ENCODE measurements at places on chromosomes 3 and 15. TPM values are rescaled to one million over a fixed set of nuclear protein-coding genes. Genes with fewer than 3 reads are reported as not detected.

Gene IMPG2
- total RNA-seq: 0.33 TPM

Gene ARPP19
- total RNA-seq: 151 TPM

Gene CRABP1
- not detected for total RNA-seq

Gene KNG1
- not detected for total RNA-seq

GRCh38 chr3:52289747-52290595, 2.3 kb downstream of the GLYCTK start:
- DNase-seq: no peak

- DNase-seq: no peak
Observed at GRCh38 chr15:101566748-101567488, 77.4 kb upstream of the PCSK6 start.

DNA sequence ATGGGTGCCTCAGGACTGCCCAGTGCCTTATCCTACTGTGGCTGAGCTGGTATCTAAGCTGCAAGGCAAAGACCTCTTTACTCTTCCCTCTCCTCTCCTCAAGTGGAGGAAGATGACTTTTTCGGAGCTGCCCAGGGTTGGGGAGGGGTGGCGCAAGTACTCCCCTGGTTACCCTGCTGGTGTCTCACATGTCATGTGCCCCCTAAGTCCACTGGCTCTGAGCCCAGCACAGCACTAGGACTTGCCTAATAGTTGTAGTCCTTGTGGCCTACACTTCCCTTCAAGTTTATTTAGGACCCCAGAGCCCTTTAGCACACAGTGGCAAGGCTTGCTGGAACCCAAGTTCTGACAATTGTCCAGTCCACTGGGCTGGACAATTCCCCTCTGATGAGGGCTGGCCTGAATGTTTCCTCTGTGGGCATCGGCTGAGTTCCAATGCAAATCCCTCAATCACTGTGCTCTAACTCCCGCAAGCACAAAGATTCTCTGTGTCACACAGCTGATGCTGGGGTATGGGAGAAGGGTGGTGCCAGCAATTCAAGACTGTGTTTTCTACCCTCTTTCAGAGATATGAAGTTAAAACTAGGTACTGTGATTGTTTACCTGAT, 60.4 kb downstream of the UQCC5 start:
- no peak for DNase-seq

GRCh38 chr3:107765524-107765923, 242.8 kb downstream of the BBX start:
- no peak for DNase-seq

DNA sequence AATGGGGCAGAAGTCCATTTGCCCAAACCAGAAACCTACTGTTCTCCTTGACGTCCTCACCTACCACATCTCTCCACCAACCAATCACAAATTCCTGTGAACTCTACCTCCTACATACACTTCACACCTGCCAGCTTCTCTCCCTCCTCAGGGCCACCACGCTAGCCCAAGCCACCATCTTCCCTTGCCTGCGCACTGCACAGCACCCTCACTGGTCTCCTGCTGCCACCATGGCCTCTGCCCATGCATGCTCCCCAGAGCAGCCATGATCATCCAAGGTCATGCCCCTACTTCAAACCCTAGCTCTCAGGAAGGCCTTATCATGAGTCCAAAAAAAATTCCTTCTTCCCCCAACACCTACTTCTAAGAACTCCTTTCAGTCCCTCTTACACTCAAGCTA, 1.1 kb upstream of the EPHB3 start:
- peak; percentile 17 for DNase-seq

- no peak for DNase-seq
Observed at GRCh38 chr3:81432456-81432855, 329.0 kb downstream of the GBE1 start.

GRCh38 chr3:37984596-37984995, 6.0 kb upstream of the VILL start:
- no peak for DNase-seq
